ENCODE measurements at places on chromosomes 4 and X.

DNA sequence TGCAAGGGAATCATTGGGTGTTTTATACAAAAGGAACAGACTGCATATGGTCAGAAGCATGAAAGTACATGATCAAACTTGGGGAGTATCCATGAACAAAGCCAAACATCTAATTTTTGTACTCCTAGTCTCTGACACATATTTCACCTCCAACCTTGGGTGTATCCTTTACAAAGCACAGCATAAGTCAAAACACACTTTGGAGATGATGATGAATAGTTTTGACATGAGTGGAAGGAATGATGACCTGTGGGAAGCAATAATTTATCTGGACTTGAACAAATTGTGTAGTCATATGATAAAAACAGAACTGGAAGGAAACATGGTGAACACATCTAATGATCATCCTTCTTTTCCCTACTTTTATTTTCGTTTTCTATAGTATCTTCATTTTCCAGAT, 108.7 kb upstream of the PLS3 start:
- peak; percentile 13 for DNase-seq

- no peak for DNase-seq
Measured at GRCh38 chr4:29277381-29277780, 1442.8 kb upstream of the PCDH7 start.

GRCh38 chr4:184191267-184191666, 26.4 kb downstream of the ENPP6 start:
- no peak for DNase-seq

- DNase-seq, result no peak
Measured at GRCh38 chr4:184728858-184729257, 5.0 kb downstream of the CENPU start.

DNA sequence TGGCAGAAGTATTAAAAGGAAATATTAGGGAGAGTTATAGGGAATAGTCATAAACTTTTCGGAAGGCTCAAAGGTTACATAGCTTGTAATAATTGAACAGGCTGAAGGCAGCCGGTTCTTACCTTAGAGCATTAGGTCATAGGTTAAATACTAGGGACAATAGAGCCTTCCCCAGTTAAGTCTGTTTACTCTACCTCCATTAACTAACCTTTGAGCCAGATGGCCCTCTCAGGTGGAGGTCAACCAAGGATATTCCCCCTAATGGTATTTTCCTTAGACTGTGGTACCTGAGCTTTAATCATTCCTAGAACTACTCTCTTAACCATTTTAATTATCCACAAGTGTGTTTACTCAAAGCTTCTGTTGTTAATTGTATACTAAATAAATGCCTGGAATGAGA, 920.9 kb upstream of the PABPC4L start:
- DNase-seq, result no peak

DNA sequence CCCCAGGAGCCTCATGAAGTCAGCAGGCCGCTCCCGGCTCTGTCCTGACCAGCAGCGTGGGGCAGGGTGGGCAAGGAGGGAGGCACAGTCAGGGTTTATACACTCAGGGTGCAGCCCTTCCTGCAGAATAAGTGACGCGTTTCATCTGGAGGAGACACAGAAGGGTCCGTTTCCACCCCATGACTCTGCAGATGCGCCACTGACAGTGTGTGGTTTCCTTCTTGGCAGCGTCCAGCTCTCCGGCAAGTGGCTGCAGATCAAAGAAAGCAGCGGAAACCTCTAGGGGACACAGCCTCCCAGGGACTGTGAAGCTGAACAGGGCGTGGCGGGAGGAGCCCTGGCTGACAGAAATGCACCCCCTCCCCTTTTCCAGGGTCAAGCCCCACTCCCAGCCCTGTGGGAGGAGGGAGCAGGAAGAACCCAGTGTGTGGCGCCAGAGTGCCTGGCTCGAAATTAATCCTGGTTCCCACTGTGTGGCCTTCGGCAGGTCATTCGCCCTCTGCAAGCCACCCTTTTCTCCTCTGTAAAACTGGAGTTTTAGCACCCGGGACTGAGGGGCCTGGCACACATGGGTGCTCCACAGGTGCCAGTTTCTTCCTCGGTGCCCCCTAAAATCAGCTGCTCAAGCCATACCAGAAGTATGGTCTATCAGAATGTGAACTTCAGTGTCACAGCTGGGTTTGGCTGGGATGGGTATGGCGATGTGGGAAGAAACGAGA, 17.3 kb upstream of the TBC1D14 start:
- DNase-seq, result peak; percentile 65

DNA sequence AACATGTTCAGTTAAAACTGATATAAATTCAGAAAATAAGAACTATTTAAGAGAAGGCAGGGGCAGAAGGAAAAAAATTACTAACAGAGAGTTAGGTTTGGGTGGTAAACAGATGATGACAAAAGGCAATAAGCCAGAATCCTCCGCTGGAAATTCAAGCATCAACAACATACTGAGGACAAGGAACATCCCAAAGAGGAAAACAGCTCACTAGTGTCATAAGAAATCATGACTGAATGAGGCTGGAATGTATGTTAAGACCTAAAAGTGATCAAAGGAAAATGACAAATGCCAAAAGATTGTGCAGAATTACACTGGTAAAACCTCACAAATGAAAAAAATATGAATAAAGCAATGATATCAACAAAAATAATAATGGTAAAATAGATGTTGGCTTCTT, 88.4 kb downstream of the WDFY3 start:
- DNase-seq, result no peak

GRCh38 chr4:93317561-93317960, 511.0 kb upstream of the ATOH1 start:
- no peak for DNase-seq

DNA sequence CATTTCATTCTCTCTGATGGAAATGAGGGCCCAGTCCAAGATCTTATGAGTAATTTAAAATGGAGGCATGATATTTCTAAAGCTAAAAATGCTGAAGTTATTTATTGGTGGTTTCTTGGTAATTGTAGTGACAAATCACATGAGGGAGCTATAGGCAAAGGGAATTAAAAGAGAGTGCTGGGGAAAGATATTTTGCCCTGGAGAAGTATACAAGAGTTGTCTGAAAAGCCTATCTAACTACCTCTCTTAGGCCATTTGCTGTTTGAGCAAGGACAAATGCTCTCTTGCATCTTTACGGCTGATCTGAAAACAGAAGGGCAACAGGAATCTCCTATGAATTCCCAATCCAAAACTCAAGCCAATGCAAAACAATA, 89.4 kb downstream of the FMR1NB start:
- DNase-seq, result no peak

DNA sequence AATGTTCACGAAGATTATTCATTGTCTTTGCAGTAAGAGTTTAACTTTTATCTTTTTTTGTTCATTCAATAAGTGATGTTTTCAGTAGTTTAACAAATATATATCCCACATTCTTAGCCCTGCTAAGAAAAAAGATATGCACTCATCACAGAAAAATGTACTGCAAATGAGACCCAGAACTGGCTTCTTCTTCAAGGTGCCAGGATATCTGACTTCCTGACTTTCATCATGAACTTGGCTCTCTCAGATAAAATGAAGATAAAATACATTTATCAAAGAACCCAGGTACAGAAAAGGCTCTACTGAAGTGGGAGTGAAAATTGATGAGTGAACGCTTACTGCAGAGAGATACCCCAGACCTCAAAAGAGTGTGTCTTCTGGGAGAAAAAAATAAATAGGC, 177.8 kb upstream of the DKK2 start:
- DNase-seq, result no peak

- no peak for DNase-seq
Measured at GRCh38 chrX:119989905-119990555, 46.5 kb upstream of the NKAP start.

- no peak for DNase-seq
Measured at GRCh38 chr4:8189551-8190466, 9.3 kb upstream of the SH3TC1 start.

- DNase-seq, result no peak
Measured at GRCh38 chrX:133983256-133983973, 2.0 kb downstream of the GPC3 start.

- no peak for DNase-seq
Measured at GRCh38 chr4:121930304-121930703, 21.6 kb downstream of the TRPC3 start.

GRCh38 chr4:178273168-178273567, 830.9 kb upstream of the AGA start:
- no peak for DNase-seq

- no peak for DNase-seq
Measured at GRCh38 chr4:17502756-17503155, 9.1 kb downstream of the QDPR start.

GRCh38 chr4:147052361-147052760, 106.7 kb upstream of the TTC29 start:
- no peak for DNase-seq

DNA sequence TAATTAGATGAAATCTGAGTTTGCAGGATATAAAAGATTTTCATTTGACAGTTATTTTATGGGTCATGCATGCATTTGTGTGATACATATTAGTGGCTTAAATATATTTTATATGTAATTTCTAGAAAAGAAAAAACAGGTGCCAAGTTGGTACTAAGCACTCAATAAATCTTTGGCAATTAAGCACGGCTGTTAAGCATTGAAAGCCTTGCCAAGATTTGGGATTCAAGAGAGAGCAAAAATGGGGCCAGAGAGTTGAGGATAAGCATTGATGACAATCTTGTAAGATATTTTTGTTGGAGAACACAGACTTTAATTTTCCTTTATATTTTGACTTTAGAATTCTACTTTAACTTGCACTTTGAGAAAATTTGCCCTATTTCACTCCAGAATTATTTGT, 249.8 kb upstream of the MAD2L1 start:
- no peak for DNase-seq

DNA sequence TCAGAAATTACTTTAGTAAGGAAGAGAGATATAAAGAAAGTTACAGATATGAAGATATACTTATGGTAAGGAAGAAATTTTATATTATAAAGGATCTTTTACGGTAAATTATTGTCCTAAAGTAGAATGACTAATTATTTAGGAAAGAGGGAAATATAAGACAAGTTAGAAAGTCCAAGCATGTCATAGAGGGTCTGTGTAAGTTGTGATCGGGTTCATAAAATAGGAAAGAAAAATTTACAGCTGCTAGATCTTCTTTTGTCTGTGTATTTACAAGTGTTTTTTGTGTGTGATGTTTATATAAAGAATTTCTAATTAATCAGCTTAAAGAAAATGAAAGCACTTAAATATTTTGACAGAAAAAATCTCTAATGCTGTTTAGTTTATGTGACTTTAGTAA, 1054.9 kb upstream of the DIAPH2 start:
- no peak for DNase-seq

DNA sequence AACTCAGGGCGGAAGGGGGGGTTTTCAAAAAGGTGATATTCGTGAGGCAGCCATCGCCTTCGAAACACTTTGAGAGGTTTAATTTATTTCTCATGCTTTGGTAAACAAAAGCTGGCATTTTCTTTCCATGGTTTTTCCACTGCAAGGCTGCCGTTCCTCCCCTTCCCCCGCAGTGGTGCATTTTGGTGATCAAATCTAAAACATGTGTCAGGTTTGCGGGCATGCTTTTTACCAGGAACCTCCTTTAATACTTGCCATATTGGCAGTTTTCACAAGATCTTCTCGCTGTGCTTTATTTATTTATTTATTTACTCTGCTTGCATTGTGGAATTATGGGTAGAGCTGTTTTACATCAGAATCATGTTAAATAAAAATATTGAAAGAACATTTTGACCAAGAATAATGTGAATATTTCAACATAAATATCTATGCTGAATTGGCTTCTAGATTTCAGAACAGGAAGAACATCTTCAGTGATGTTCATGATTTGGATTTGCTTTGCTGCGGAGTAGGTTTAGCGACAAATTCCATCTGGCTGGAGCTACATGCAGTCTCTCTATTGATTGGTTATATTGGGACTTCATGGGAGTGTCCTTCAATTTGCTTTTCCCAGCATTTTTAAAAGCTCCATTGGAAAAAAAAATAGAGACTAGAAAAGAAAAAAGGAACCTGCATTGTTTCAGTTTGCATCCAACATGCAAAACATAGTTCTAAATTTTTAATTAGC, 54.4 kb downstream of the STOX2 start:
- DNase-seq, result no peak

GRCh38 chrX:108811891-108812290, 75.5 kb upstream of the IRS4 start:
- no peak for DNase-seq

GRCh38 chrX:150954951-150955350, 28.2 kb upstream of the HMGB3 start:
- DNase-seq, result no peak

DNA sequence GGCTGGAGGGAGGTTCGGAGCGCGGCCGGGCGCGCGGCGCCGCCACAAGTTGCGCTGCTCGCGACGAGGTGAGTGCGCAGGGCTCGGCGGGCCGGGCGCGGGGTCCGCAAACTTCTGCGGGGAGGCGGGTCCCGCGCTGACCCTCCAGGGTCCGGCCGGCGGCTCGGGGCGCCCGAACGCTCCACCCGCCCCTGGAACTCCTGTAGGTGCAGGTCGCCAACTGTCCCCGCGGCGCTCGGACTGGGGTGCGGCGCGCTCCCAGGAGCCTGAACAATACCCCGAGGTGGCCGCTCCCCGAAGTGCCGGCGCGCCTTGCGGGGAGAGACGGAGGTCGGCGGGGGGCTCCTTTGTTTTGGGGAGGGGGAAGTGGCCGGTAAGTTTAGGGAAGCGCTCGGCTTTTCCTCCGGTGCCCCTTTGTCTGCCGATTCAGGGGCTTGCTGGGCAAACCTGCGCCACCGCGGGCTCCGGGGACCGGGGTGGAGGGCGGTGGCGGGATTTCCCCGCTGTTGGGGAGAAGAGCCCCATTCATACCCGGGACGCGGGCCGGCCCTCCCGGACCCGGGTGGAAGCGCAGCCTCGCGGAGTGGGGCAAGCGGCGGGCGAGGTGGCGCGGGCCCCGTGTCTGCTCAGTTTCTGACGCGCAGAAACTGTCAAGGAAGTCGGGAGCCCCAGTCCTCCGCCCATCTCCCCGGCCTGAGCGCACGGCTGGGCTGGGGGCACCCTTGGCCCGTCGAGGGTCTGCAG, 694 bp downstream of the TBL1X start:
- DNase-seq, result no peak

GRCh38 chr4:7169134-7169533, 23.2 kb upstream of the SORCS2 start:
- no peak for DNase-seq

DNA sequence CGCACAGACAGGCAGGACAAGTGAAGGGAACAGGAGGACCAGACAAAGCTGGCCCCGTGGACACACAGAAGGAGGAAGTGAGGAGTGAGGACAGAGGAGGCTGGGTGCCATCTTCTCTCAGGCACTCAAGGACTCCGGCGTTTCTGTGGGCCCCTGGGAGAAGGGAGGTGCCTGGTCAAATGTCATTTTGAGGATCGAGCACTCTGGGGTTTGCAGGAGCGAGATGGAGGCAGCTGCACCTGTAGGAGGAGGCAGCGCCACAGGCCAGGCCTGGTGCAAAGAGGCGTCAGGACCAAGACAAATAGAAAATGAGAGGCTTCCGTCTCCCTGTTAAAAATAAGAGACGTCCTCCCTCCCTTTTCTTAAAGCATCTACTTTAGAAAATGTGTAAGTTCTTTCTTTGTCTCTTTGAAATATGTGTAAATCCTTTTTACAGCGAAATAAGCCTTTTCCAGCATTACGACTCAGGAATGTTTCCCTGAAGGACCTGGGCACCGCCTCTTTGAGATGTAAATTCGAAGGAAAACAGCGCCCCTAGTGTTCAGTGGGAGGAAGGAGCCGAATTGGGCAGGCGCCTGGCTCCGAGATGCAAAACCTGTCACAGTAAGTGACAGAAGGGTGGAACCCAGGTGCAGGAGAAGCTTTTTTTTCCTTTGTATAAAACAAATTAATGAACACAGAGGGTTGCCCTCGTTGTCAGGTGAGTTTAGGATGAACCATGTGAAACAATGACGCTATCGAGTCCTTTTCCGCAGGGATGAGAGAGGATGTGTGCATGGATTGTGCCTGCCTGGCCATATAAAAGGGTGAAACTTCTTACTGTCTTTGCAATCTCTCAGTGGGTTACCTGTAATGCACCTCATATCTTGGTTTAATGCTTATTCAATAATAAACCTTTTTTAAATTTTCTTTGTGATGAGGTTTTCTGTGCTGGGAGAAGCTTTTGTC, 1.4 kb upstream of the C4orf50 start:
- DNase-seq, result peak; percentile 71

Measured in suppressor macrophage treated with lipopolysaccharide for 4 hours (primary cell).